ENCODE measurements at places on chromosomes 1 and 21.

GRCh38 chr1:56414728-56415224 is 164.6 kb downstream of the PLPP3 start:
- DNase-seq: no peak

DNA sequence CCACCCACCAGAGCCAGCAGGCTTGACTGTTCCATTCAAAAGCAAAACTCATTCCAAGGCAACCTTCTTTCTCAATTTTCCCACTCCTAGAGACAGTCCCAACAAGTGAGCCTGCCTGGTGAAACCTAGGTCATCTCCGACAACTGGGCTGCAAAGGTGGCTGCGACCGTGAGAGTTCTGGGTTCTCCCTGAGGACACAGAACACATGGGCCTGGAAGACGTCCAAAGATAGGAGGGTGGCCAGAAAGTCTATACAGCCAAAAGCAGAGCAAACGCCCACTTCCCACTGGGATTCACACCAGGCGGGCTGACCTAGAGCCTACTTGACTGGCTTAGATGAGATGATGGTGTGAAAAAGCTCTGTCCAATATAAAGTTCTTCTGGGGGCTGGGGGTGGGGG is 90.2 kb upstream of the GRIK3 start:
- DNase-seq: no peak

- DNase-seq: no peak
Measured at GRCh38 chr1:44228218-44228617, 14.9 kb downstream of the DMAP1 start.

- no peak for DNase-seq
Measured at GRCh38 chr1:84425150-84425896, 27.0 kb downstream of the DNASE2B start.

- DNase-seq: no peak
Measured at GRCh38 chr1:65866439-65866838, 73.7 kb downstream of the PDE4B start.

- DNase-seq: no peak
Measured at GRCh38 chr1:194339471-194339870, 1153.1 kb upstream of the B3GALT2 start.

GRCh38 chr1:232944347-232944746 is 6.1 kb upstream of the NTPCR start:
- no peak for DNase-seq

DNA sequence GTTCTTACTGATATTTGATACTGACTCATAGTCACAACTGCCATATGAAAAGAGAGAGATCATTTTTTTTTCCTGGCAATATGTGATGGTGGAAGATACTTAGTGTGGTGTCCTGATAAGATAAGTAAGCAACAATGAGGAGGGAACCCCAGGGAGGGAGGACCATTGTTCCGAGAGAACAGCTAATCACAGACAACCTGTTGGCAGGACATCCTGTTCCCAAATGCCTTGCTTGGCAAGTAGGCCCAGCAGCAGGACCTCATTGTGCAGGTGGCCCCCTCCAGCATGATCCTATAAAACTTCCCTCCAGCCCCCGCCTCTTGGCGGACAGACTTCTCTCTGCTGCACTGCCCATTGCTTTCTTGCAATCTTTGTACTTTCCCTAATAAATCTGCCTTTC is 329.4 kb upstream of the CHRM3 start:
- DNase-seq: no peak

DNA sequence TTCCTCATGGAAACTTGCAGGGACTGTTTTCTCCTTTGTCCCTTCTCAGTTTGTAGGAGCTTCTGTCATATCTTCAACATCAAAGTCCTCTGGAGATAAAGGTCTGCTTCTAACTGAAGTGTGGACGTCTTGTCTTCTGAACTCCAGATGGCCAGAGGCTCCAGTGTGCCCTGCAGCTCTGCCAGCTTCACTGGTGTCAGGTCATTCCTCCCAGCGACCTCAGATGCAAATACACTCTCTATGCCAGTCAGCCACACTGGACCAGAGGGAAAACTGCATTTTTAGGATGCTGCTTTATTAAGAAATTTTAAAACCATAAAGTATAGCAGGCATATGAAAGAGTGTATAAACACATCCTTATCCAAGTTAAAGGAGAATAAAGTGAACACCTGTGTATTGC is 78.5 kb upstream of the ADAR start:
- no peak for DNase-seq

GRCh38 chr1:41515131-41515678 is 30.7 kb upstream of the EDN2 start:
- DNase-seq: no peak

GRCh38 chr1:84539972-84540371 is 33.6 kb upstream of the GNG5 start:
- peak; percentile 35 for DNase-seq

GRCh38 chr1:79100385-79100784 is 93.9 kb upstream of the ADGRL4 start:
- DNase-seq: peak; percentile 43

DNA sequence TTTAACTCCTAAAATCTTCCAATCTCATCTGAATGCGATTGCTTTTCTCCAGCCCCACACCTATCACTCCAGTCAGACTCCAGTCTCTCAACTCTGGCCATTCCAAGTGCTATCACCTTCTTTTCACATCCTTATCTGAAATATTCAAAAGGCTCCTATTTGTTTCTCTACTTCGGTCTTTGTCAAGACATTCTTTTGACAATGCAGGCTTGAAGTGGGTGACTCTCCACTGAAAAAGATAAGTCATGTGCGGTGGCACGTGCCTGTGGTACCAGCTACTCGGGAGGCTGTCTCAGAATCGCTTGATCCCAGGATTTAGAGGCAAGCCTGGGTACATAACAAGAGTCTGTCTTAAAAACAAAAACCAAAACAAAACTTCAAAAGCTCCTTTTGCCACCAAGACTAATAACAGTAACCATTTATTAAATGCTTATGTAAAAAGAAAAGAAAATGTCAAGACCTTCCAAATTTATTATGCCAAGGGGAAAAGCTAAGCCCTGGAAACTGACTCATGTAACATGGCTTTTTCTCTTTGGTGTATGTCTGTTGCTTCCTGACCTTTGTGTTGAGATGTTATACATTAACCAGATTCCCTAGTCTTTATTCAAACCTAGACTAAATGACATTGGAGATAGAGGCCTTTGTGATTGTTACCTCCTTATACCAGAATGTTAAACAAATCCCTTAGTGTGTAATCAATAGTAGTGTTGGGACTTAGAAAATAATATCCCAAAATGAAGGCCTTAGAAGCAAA is 3.6 kb downstream of the ALG14 start:
- DNase-seq: no peak

GRCh38 chr1:204213668-204214662 is at the start of gene GOLT1A:
Gene GOLT1A (minus strand): TSS chr1:204213988. CDS start chr1:204213906, 82 bp downstream.
- DNase-seq: peak; percentile 84

GRCh38 chr1:107496002-107496401 is 355.2 kb downstream of the NTNG1 start:
- DNase-seq: no peak

DNA sequence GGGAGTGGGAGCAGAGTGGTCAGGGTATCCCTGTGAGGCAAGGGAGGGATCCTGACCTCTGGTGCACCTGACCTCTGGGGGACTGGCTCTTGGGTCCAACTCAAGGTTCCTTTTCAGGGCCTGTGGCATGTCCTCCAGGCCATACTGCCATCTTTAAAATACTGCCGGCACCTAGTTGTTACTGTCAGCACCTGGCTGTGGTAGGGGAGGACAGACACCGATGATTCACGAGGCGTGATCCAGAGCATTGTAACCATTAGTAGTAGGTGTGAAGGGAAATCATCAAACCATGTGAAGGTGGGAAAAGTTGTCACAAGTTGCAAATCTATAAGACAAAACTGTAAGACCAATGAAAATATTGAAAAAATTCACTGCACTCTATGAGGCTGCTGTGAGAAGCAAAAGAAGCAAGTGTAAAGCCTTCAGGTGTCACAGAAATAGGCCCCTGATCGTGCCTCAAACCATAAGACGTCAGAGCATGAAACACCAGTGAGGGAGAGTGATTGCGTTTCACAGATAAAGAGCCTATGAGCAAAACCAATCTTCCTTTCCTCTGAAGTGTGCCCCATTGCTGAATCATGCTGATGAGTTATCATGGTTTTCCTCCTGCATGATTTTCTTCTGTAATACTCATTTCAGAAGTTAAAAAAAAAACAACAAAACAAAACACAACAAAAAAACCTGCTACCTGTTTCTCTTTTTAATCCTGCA is 55.3 kb downstream of the CDC7 start:
- DNase-seq: peak; percentile 74

All from EH (cell line).